ENCODE measurements at places on chromosomes 6 and 20.
A peak's percentile ranks its signal among the peaks of the same experiment; 100 is the strongest.

- DNase-seq = peak; percentile 44
Measured at GRCh38 chr20:991850-992249, 10.3 kb downstream of the RSPO4 start.

DNA sequence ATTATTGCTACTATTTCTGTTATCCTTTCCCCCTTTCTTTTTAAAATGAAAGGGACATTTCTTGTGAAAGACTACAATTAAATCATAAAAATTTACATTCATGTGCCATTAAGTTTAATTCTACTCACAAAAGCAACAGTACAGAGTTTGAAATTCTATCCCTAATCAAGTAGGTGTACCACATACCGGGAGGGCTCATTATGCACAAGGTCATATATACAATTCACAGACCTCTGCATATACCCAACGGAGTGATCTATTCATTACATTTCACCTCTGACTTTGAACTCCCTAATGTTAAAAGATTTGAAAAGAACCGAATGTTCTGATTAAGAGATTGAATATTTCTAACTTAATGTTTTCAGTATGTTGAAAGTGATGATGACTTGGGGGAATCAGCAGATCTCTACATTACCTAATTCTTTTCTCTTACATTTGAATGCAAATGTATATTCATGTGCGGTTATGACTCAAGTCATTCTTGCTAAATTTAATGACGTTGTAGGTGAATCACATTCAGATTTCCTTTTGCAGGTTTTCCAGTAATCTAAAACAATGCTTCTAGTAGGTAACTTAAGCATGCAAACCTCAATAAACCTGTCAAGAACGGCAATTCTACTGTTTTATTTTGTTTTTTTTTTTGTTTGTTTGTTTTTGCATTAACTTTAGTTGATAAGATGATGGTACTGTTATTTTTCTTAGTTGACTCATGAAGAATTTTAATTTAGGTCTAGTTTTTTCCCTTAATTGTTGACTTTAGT, 7.3 kb downstream of the EYA4 start:
- no peak for DNase-seq

- no peak for DNase-seq
Measured at GRCh38 chr6:106184629-106185028, 98.5 kb downstream of the PRDM1 start.

GRCh38 chr6:20572288-20572687, 38.0 kb downstream of the CDKAL1 start:
- DNase-seq = no peak

DNA sequence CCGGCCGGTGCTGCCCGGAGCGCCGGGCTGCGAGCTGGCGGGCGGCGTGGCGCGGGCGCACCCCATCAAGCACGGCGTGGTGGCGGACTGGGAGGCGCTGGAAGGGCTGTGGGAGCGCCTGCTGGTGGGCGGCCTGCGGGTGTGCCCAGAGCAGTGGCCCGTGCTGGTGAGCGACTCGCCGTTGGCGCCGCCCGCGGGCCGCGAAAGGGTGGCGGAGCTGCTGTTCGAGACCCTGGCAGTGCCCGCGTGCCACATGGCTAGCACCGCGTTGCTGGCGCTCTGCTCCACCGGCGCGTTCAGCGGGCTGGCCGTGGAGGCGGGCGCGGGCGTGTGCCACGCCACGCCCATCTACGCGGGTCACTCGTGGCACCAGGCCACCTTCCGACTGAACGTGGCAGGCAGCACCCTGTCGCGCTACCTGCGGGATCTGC, 517 bp downstream of the ACTL10 start:
- DNase-seq = peak; percentile 74

- DNase-seq = no peak
Measured at GRCh38 chr6:156852858-156853216, 75.7 kb downstream of the ARID1B start.

DNA sequence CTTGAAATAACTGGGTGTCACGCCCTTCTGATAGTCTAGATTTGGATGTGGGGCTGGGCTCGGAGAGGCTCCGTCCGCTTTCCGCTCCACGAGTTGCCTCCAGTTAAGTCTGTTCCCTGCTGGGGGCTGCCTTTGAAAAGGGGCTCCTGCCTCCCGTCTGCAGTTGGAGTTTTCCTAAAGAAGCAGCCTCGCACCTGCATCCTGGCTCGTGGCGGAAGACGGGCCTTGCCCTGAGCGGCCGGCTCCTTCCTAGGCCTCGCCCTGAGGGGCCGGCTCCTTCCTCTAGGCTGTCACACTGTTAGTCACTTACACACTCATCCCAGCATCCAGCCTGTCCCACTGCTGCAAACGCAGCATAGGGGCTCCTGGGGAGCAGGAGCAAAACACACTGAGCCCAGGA, 74.4 kb downstream of the SMOC2 start:
- DNase-seq = no peak

DNA sequence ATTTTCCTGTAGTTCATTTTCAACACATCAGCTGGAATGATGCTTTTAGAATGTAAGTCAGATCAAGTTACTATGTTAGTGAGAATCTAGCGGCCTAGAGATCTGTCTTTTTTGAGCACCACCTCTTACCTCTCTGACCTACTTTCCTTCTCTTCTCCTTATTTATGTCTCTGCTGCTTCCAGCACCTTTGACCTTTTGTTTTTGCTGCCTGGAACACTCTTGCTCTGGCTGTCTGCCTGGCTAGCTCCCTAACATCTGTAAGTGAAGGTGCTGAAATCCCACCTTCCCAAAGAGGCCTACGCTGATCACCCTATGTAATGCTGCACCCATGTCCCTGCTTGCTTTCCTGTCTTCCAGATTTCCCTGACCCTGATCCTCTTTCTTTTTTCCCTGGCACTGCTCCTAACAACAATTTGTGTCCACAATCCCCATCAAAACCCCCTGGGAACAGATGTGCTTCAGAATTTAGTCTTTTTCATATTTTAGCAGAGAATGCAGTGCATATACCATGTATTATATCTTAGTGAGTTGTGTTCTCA, 87.8 kb downstream of the RFPL4B start:
- no peak for DNase-seq

GRCh38 chr6:132725471-132725870, 11.6 kb upstream of the VNN1 start:
- DNase-seq = no peak

GRCh38 chr20:57429159-57429496, 37.9 kb downstream of the RBM38 start:
- no peak for DNase-seq

DNA sequence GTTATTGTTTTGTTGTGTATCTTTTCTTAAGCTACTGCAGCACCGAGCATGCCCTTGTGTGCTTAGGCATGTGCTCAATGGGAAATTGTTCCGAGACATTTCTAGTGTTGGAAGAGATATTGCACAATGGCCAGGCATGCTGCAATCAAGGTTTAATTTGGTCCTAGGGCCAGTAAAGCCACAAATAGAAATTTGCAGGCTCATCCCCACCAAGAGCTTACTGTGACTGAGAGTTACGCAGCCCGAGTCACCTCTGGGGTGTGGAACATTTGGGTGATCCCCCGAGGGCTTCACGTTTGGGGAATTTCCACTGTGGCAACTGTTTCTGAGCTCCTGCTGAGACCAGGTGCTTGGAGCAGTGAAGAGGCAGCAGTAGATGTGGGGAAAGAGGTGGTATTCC, 65.8 kb downstream of the ADTRP start:
- no peak for DNase-seq

DNA sequence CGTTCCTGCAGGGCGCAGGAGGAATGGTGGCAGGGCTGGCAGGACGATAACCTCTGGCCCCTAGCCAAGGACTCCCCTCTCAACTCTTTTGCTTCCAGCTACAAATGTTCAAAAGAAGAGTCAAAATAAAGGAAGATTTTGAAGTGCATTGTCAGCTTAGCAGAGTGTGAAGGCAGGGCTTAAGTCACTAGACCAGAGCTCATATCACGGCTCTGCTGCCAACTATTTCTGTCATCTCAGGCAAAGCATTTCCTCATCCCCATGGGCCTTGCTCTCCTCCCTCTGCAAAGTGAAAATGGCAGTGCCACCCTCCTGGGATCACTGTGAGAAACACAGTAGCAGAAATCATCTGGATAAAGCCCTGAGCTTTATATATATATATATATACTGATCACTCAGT, 36.7 kb downstream of the CFAP61 start:
- no peak for DNase-seq

DNA sequence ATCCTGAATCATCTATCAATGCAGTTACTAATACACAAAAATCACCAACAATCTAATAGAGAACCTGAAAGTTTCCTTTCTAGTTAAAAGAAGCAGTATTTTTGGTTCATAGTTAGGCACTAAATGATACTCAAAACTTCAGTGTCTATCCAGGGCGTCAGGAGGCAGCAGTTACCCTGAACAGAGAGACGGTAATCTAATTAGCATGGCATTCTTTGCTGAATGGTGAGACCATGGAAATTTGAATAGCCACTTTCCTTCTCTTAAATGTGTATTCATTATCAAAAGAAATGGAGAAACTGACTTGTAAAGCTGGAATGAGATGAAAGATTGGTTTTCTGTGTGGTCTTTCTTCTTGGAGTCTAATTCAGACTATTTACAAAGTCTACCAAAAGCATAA, 146.6 kb upstream of the BMP5 start:
- DNase-seq = no peak

GRCh38 chr6:47091886-47092668, 49.9 kb upstream of the ADGRF1 start:
- DNase-seq = no peak

- DNase-seq = no peak
Measured at GRCh38 chr20:4088766-4089165, 73.4 kb upstream of the RNF24 start.

GRCh38 chr6:43774776-43775534, 4.9 kb downstream of the VEGFA start:
- peak; percentile 91 for DNase-seq

GRCh38 chr20:23918101-23918862, 38.7 kb upstream of the CST5 start:
- no peak for DNase-seq

GRCh38 chr6:34554291-34555006, 1.7 kb downstream of the SPDEF start:
- no peak for DNase-seq

GRCh38 chr6:84867521-84867920, 103.1 kb upstream of the TBX18 start:
- DNase-seq = no peak

GRCh38 chr6:56246881-56247653, at the start of gene COL21A1:
COL21A1 (minus strand) TSS chr6:56247580; CDS start chr6:56182618, 64,962 bp downstream.
- peak; percentile 15 for DNase-seq

GRCh38 chr20:44581515-44581914, 864 bp upstream of the PKIG start:
- DNase-seq = no peak

DNA sequence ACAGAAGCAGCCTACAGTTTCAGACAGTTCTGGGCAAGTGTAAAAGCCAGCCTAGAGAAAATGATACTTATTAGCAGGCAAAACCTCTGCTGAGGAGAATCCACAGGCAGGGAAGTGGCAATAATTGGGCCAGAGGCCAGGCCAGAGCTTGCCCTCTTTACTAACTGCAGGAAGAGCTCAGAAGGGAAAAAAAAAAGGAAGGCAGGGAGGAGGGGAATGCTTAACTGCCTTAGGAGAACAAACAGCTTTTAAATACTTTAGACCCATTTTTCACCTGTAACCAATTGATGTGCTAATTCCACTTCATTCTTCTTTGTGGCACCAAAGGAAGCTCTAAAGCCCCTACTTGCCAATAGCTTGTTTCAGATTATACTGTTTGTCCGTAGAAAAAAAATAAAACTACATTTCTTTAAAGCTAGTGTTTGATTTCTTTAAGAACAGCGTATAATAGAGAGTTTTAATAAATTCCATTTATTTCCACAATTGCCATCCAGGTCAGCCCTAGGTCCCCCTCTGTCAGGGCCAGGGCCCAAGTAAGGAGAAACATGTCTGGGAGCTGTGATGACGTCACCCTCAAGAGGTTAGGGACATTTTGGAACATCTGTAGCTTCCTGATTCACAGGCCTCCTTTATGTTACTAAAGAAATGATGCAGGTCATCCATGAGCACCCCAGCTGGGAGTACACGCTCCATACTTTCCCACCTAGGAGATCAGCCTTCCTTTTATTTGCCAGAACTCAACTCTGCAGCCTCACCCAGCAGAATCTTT, 384.3 kb downstream of the CDC5L start:
- DNase-seq = no peak

DNA sequence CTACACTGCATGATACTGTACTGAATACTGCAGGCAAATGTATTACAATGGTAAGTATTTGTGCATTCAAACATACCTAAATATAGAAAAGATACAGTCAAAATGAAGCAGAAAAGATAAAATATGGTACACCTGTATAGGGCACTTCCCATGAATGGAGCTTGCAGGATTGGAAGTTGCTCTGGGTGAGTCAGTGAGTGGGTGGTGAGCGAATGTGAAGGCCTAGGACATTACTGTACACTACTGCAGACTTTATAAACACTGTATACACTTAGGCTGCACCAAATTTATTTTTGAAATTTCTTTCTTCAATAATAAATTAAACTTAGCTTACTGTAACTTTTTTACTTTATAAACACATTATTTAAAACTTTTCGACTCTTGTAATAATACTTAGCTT, 213.1 kb downstream of the ATXN1 start:
- no peak for DNase-seq

GRCh38 chr6:43254138-43254817, 11.0 kb downstream of the TTBK1 start:
- DNase-seq = no peak

DNA sequence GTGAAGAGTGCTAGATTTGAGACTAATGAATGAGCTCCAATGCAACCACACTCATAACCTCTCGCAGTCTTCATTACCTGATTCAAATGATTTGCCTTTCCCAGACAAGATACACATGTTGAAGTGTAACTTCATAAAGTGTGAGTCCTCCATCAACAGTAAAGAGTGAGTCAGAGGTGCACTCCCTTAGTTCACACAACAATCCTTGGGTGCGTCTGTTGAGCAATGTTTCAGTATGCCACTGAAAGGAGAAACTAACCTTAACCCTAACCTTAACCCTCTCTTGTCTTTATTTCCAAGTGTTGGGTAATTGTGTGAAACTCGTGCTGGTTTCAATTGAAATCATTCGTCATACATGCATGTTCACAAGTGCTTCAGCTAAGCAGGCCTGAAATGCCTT, 21.0 kb upstream of the RIN2 start:
- no peak for DNase-seq

DNA sequence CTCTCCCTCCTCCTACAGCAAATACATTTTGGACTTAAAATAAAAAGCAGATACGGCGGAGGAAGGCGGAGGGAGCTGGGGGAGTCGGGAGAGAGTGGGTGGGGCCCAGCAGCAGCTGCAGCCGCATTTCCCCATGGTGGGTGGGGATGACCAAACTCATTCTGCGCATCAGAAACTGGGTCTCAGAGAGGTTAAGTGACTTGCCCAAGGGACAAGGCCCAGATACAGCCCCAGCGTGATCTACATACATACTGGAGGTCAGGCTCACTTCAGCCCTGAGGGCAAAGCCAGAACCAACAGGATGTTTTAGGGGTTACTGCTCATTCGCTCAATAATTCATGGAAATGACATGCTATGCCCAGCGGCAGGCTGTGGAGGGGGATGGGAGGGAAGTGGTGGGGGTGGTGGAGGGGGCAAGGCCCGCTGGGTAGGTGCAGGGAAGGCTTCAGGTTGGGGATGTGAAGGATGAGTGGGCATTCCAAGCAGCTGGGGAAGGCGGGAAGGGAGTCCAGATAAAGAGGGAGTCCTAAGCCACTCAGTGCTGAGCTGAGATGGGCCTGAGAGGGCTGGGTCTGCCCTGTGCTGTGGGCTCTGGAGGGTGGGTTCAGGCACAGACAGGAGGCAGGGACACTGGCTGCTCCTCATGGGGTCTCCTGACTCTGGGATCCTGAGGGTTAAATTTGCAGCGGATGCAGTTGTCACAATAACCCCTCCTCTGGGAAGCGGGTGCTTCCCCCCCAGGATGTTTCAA, 31.0 kb downstream of the DLGAP4 start:
- DNase-seq = peak; percentile 62

GRCh38 chr6:161369339-161369738, 95.5 kb upstream of the AGPAT4 start:
- DNase-seq = no peak

GRCh38 chr6:105488516-105489215, 85.8 kb upstream of the PREP start:
- DNase-seq = no peak

All from SK-N-SH (cell line).